ENCODE measurements at places on chromosomes 12 and 14. TPM values are rescaled to one million over a fixed set of nuclear protein-coding genes. Genes with fewer than 3 reads are reported as not detected.

Gene CLEC2A
- total RNA-seq = not detected

Gene OTOGL
- not detected for total RNA-seq

Gene IGFBP6
- total RNA-seq = 242 TPM

Gene A2ML1
- not detected for total RNA-seq

Gene CAMKK2
- total RNA-seq = 26.3 TPM

Gene REP15
- total RNA-seq = 0.36 TPM

Gene P3H3
- total RNA-seq = 29.0 TPM

Gene TTC9
- 2.8 TPM for total RNA-seq

Gene CARMIL3
- 0.45 TPM for total RNA-seq

Gene KLRB1
- not detected for total RNA-seq

Gene MYH6
- total RNA-seq = 0.13 TPM

Gene C12orf76
- total RNA-seq = 7.7 TPM

Gene TSPAN19
- not detected for total RNA-seq

Data from A549 treated with Hydrocortisone at 1 μM for 4 hours (cell line).